K562 (cell line): ENCODE measurements at places on chromosomes 4 and X. TPM values are rescaled to one million over a fixed set of nuclear protein-coding genes. Genes with fewer than 3 reads are reported as not detected.

The GSX2 gene
- total RNA-seq: not detected in 2 replicates

- DNase-seq: no peak
Measured at GRCh38 chr4:21688596-21689265, 259.8 kb downstream of the KCNIP4 start.

- peak; percentile 79 for DNase-seq
Measured at GRCh38 chrX:39855748-39856129, 242.0 kb downstream of the BCOR start.

- DNase-seq: no peak
Measured at GRCh38 chr4:111639876-111640275, 505.4 kb upstream of the FAM241A start.

DNA sequence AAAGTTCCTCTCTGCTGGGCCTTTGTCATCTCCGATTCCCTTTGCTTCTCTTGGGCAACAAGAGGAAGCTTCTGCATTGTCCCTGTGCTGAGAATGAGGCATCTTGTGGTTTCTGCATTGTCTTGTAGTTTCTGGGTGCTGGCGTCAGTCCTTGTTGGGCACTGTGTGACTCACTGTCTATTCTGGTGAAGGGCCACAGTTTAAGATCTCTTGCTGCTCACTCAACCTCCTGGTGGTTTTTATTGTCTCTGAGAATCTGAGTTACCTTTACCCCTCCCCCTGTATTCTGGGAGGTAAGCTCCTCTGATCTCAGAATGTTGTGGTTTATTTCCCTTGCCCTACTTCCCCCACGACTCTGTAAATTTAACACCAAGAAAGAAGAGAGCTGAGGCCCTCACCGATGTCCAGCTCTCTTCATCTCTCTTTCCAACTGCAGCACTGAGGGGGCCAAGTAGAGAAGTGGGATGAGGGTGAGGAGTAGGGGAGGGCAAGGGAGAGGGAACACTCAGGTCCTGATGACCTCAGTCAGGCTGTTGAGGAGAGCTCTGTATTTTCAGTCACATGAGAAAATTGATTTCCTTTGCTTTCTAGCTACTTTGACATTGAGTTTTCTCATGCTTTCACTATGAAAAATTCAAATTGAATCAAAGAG lies 441.6 kb upstream of the PITX2 start:
- no peak for DNase-seq

GRCh38 chr4:94332983-94333590 lies 9.5 kb downstream of the HPGDS start:
- peak; percentile 46 for DNase-seq

DNA sequence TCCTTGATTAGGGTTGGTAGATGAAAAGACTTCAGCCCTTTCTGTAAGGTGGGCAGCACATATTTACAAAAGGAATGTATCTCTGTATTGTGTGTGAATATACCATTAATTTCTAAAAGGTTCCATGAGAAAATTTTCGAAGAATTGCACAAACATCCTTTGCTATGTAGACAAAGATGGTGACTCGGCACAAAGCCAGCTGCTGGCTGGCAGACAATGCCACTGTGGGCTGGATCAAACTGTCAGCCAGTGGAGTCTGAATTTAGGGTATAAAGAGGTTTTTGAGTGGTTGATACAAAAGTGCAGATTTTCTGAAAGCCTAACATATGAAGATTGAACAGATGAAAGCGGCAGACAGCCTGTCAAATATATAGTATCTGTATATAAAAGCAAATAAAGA lies 5.6 kb upstream of the TXK start:
- no peak for DNase-seq
